Fibroblast of lung (primary cell): ENCODE measurements at places on chromosomes 1 and 21.

- DNase-seq: peak; percentile 8
These were observed 178.6 kb downstream of the BACH1 start for GRCh38 chr21:29477347-29477746.

- no peak for DNase-seq
These were observed 467.9 kb downstream of the SIPA1L2 start for GRCh38 chr1:232162001-232162400.

- DNase-seq: peak; percentile 25
These were observed 43.7 kb upstream of the PTGFR start for GRCh38 chr1:78447086-78447485.

GRCh38 chr1:70142075-70142474 is 63.3 kb downstream of the LRRC40 start:
- peak; percentile 54 for DNase-seq

- DNase-seq: no peak
These were observed 50.0 kb downstream of the PTPRU start for GRCh38 chr1:29286194-29286767.

- DNase-seq: no peak
These were observed 1369.4 kb upstream of the PRMT6 start for GRCh38 chr1:105686874-105687690.

DNA sequence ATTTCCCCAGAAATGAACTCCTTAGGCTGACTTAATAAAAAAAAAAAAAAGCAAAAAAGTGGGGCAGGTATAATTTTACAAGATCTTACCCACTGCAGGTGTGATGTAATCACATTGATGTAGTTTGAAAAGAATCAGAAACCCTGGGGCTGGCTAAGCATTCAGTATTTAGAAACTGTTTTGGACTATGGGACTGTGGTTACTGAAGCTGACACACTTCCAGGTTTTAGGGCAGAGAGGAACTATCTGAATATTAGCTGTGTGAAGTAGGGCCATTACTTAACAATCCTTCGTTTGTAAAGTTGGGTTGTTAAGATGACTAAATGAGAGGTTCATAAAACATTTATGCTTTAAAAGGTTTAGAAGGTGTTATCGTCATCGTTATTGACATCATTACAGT is 165.3 kb downstream of the FASLG start:
- DNase-seq: peak; percentile 63

DNA sequence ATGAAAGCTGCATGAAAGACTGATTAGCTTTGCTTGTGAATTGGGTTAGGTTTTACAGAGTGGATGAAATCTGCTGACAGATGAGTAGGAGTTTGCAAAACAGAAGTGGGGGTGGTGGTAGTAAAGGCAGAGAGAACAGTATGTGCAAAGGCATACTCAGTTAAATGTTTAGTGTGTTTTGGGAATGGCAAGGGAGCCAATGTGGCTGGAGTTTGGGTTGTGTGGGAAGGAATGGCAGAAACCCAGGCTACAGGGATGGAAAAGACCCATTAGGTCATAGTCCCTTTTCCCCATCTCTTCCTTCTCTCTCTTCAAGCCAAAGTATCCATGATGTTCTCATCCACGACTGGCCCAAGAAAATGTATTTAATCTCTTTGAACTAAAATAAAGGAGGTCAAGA is 362.2 kb upstream of the LYPLAL1 start:
- no peak for DNase-seq

DNA sequence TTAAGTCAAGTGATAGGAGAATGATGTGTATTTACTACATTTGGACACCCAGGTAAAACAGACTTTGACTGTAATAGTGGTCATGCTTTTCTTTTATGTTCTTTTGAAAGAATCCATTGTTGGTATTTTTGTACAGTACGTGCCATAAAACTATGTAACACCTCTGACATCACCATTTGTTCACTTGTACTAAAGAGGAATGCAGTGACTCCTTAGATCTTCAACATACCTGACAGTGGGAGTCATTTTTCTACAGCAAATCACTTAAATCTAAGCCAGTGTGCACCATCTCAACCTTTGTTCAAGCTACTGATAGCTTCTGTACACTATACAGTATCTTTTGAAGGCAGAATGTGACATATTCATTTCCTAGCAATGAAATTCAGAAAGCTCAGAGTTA is 6.3 kb upstream of the PLD5 start:
- no peak for DNase-seq

GRCh38 chr21:42724226-42724920 is 71.0 kb downstream of the PDE9A start:
- DNase-seq: peak; percentile 95

DNA sequence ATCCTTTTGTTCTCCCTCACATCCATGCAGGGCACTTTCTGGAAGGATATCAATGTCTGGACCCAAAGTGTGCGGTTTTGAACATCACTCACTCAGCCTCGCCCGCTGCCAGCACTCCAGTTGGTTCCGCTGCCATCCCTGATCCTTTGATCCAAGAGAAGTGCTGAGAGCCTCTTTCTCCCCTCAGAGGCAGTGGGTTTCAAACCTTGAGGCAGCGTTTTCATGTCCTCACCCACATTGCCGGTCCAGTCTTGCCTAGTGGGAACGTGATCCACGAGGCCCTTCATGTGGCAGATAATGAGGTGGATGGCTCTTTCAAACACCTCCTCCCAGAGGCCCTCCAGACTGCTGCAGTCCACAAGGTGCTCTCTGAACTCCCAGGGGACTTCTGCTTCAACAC is 122.2 kb downstream of the ACTL8 start:
- no peak for DNase-seq

DNA sequence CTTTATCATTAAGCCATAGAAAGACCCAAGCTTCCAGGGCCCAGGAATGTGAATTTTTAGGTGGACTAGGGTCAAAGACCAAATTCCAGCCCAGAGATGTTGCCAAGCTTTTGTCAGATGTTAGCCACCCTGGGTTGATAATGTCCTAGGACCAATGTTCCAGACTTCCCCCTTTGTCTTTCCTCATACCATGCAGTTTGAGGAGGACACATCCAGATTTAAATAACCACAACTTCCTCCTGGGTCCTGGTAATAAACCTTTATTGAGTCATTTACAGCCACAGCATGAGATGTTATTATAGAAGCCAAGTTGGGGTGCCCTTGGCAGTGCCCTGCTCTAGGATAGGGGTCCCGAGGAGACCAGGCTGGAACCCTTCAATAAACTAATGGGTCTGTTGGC is 5.9 kb downstream of the TNR start:
- no peak for DNase-seq

GRCh38 chr1:201649761-201650622 is 111.1 kb downstream of the NAV1 start:
- DNase-seq: peak; percentile 81

- DNase-seq: peak; percentile 58
These were observed 12.6 kb upstream of the GIPC2 start for GRCh38 chr1:78032996-78033796.

DNA sequence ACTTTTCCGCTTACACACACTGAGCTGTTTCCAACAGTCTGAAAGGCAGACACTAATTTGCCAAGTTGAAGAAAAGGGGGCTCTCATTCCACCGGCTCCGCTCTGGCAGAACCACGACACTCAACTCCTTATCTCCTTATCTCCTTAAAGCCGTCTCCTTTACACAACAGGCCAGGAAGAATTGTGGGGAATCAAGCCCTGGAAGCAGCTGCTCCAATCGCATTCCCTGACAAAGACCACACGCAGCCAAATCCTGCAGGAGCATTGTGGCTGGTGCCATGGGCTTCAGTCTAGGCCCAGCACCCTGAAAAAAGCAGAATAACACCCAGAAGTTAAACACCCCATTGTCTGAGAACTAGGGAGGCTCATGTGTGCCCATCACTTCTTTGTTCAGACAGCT is 24.1 kb downstream of the SUSD4 start:
- no peak for DNase-seq

GRCh38 chr1:119101563-119101962 is 38.9 kb downstream of the WARS2 start:
- DNase-seq: peak; percentile 70

- no peak for DNase-seq
These were observed 46.4 kb upstream of the ADGRL4 start for GRCh38 chr1:79052829-79053449.

- no peak for DNase-seq
These were observed 3.1 kb downstream of the ILDR2 start for GRCh38 chr1:166972193-166972592.

- no peak for DNase-seq
These were observed 1.2 kb upstream of the PSMB2 start for GRCh38 chr1:35642471-35642955.

- DNase-seq: no peak
These were observed 36.2 kb downstream of the IL6R start for GRCh38 chr1:154441241-154441888.

GRCh38 chr1:25197982-25198662 is 34.2 kb downstream of the SYF2 start:
- no peak for DNase-seq

- DNase-seq: no peak
These were observed 202.3 kb downstream of the TNR start for GRCh38 chr1:175540896-175541645.

- DNase-seq: no peak
These were observed 127.4 kb upstream of the NRIP1 start for GRCh38 chr21:15192243-15192642.

DNA sequence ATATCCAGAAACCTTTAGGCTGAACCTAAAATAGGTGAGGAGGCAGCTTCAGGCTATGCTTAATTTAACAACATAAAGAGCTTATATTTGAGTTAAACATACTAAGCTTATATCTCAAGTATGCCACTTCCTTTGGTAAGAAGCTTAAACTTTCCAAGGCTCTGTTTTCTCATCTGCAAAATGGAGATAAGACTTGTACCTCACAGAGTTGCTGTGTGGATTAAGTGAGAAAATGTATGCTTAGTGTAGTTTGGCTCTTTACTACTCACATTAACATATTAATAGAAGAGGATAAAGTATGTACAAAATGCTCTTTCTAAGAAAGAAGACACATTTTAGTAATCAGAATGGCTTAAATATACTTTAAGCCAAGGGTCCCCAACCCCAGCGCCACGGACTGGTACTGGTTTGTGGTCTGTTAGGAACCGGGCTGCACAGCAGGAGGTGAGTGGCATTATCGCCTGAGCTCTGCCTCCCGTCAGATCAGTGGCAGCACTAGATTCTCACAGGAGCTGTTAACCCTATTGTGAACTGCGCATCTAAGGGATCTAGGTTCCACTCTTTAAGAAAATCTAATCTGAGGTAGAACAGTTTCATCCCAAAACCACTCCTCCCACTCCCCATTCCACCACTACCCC is 77.2 kb downstream of the HS2ST1 start:
- no peak for DNase-seq

DNA sequence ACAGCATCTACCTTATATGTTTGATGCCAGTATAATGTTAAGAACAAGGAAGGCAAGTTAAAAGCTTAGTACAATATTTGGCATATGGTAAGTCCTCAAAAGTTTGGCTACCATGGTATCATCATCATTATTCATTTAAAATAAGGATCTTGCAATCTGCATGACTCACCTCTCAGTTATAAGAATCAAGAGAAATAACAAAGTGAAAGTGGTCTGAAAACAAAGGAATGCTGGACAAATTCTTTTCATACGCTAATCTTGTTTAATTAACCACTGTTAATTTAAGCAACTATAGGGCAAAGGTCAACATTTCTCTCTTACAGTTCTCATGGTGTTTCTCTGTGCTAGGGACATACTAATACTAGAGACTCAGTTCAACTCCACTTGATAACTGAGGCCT is 13.0 kb upstream of the CLDN19 start:
- peak; percentile 63 for DNase-seq

DNA sequence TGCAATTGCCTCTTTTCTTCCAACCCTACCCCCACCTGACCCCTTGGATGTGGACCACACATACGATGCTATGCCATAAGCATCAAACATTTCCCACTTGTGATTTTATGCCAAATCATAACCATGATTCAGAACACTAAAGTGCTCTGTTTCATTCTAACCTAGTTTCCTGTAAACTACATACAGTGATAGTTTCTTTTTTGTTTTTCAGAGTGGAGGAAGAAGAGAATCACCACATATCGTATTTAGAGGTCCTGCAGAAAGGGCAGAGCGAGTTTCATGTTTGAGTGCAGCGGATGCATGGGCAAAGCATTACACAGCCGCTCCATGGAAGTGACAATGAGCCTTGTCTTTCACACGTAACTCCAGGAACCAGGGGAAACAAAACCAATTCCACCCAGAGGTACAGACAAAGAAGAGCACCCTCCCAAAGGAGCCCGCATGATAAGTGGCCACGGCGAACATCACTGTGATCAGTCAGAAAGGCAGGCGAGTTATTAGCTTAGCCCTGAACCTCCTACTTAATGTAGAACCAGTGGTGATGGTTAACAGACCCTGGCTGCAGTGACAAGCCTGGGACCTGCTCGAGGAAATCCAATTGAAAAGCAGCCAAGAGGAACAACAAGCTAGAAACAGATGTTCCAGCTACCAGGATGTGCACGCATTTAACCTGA is 64.0 kb upstream of the ZNF281 start:
- peak; percentile 20 for DNase-seq

DNA sequence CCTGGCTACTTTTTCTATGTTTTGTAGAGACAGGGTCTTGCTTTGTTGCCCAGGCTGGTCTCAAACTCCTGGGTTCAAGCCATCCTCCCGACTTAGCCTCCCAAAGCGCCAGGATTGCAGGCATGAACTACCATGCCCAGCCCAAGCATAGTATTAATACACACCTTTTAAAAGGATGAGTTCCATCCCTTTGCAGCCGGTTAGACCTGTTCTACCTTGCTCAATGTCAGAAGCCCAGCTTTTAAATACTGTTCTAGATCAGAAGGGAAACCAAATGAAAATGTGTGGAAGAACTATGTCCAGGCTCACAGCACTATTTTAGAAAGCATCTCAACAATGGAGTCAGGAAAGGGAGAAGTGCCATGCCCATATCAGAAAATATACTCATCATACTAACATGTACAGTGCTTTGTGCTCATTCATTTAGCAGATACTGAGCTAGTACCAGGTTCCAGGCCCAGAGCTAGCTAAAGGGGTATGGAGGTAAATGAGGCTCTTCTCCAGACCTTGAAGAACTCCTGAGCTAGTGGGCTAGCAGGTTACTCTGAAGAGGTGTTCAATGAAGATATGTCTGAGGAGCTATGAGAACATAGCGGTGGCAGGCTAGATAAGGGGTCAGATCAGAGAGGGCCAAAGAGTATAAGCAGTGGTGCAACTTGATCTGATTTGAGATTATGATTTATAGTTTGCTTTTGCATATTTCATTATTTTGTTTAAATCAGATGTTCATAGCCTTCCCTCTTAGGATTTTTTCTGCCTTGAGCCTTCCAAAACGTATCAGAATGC is 78.2 kb downstream of the RNF220 start:
- no peak for DNase-seq
